ENCODE measurements at places on chromosomes 16 and 17. TPM values are rescaled to one million over a fixed set of nuclear protein-coding genes. Genes with fewer than 3 reads are reported as not detected.

The TSPAN10 gene
- total RNA-seq: 3.5 TPM

The FBXO39 gene
- total RNA-seq: not detected

The CDH3 gene
- 77.6 TPM for total RNA-seq

The USP10 gene
- 50.3 TPM for total RNA-seq

The FBXL20 gene
- total RNA-seq: 11.6 TPM

The CSH2 gene
- 1.4 TPM for total RNA-seq

The CD7 gene
- 0.64 TPM for total RNA-seq

The TBC1D3B gene
- 2.0 TPM for total RNA-seq

The APOBR gene
- 0.13 TPM for total RNA-seq

The TMEM132E gene
- total RNA-seq: 0.28 TPM

The TBC1D3I gene
- not detected for total RNA-seq

The CETP gene
- not detected for total RNA-seq
